H1 (cell line): ENCODE measurements at places on chromosomes 2 and 18.

GRCh38 chr18:45334191-45334590 lies 281.1 kb upstream of the SLC14A2 start:
- no peaks in the 10 kb centered on the region for H3K36me3 ChIP-seq
- DNase-seq, result no peak
- no peak overlapping the region for H3K4me3 ChIP-seq
- H3K27me3 ChIP-seq, result no peaks in the 10 kb centered on the region

- H3K4me1 ChIP-seq, result peaks cover 11% of the 10 kb centered on the region
- H3K36me3 ChIP-seq, result no peaks in the 10 kb centered on the region
- no peak overlapping the region for H3K27ac ChIP-seq
- no peak for DNase-seq
Observed at GRCh38 chr18:76491473-76491775, 3.6 kb downstream of the ZNF516 start.

- H3K27me3 ChIP-seq, result no peaks in the 10 kb centered on the region
- no peak for DNase-seq
- H3K36me3 ChIP-seq, result no peaks in the 10 kb centered on the region
- H3K4me3 ChIP-seq, result no peak overlapping the region
Observed at GRCh38 chr2:144886862-144887261, 366.9 kb upstream of the ZEB2 start.

- no peak for DNase-seq
- peaks cover 15% of the 10 kb centered on the region for H3K4me1 ChIP-seq
- H3K27me3 ChIP-seq, result no peaks in the 10 kb centered on the region
- H3K4me3 ChIP-seq, result no peak overlapping the region
Observed at GRCh38 chr2:121689356-121689755, 40.1 kb upstream of the CLASP1 start.

DNA sequence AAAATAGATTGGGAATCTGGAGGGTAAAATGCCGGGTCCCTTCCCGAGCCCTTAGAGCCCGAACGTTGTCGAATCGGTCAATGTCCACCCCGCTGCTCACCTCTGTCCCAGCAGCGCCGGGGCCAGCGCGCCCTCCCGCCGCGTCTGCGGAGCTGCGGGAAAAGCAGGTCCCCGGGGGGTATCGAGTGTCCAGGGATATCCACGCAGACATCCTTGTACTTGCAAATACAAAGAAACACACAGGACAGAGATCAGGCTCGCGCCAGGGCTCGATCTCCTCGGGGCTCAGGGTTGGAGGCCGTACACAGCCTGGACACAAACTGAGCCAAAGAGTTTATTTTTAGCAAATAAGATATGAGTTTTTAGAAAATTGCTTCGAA lies 2.3 kb upstream of the GATA6 start:
- H3K36me3 ChIP-seq, result peaks cover 18% of the 10 kb centered on the region; the same call in 1 of the 2 replicates
- H3K4me1 ChIP-seq, result peaks cover 16% of the 10 kb centered on the region
- peaks cover 100% of the 10 kb centered on the region for H3K27me3 ChIP-seq
- no peak overlapping the region; the same call in 1 of the 2 replicates for H3K4me3 ChIP-seq
- H3K27ac ChIP-seq, result no peak overlapping the region
